ENCODE measurements at places on chromosomes 1 and 21. TPM values are rescaled to one million over a fixed set of nuclear protein-coding genes. Genes with fewer than 3 reads are reported as not detected.

The LINGO4 gene
- 0.07 TPM for total RNA-seq

The GUCA2A gene
- total RNA-seq, result not detected

The TMEM35B gene
- total RNA-seq, result 18.2 TPM

The TFF3 gene
- not detected for total RNA-seq

The FABP3 gene
- total RNA-seq, result not detected

Data from activated naive CD4-positive, alpha-beta T cell treated with anti-CD3 and anti-CD28 coated beads for 36 hours (primary cell).